Amniotic stem cell (primary cell): ENCODE measurements at places on chromosomes 6 and 20.

DNA sequence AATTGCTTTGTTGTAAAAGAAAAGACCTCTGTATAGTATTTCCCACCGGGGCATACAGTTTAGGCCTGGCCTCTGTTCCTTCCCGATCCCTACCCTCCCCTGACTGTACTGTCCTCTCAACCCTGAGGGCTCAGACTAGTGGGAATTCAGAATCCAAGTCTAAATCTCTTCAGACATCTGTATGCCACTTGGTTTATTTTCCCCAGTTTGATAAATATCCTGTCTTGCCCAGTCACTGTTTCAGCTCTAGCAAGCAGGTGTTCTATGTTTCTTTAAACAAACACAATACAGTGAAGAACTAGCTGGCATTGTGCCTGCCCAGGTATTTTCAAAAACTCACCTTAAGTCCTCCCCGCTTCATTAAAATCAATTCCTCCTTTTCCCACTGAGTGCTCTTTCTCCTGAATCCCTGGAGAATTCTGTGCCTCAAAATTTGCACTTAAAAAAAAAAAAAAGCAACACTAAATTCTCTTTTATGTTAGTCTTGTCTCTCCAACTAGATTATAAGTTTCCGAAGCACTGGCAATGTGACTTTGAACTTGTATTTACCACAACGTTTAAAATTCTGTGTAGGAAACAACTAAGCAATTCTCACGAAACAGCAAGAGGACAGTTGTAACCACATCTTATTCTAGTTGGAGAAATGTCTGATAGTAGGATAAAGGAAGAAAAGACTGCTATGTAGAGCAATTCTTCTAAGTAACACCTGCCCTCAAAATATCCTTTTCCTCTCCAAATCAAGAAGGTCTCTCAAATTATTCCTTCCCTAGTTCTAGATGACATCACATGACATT, 112.0 kb upstream of the CARMIL1 start:
- no peak for DNase-seq

GRCh38 chr20:10863337-10864060, 189.7 kb upstream of the JAG1 start:
- peak; percentile 24 for DNase-seq

DNA sequence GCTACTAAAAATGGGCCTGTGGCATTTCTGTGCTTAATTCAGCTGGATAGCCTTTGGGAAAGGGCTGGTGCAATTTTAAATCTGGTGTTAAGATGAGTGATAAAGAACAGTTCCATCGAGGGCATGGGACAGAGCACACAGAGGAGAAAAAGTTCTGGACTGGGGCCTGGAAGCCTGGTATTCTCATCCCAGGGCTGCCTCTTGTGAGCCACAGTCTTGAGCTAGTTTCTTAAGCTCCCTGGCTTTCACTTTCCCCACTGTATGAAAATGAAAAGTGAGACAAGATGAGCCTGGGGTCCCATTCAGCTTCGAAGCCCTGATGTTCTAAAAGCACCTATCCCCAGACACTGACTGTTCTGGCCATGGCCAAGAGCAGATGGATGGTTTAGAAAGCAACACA, 14.3 kb upstream of the LAMA4 start:
- DNase-seq = no peak

GRCh38 chr6:64782877-64783276, 924.1 kb downstream of the EYS start:
- no peak for DNase-seq

- no peak for DNase-seq
These were observed 11.2 kb downstream of the PCIF1 start for GRCh38 chr20:45945678-45946148.

- no peak for DNase-seq
These were observed 137.2 kb downstream of the EDN3 start for GRCh38 chr20:59437601-59438031.

- DNase-seq = no peak
These were observed 425.3 kb upstream of the NOX3 start for GRCh38 chr6:155880900-155881299.

GRCh38 chr20:63842258-63842657, 11.2 kb upstream of the ZBTB46 start:
- no peak for DNase-seq

DNA sequence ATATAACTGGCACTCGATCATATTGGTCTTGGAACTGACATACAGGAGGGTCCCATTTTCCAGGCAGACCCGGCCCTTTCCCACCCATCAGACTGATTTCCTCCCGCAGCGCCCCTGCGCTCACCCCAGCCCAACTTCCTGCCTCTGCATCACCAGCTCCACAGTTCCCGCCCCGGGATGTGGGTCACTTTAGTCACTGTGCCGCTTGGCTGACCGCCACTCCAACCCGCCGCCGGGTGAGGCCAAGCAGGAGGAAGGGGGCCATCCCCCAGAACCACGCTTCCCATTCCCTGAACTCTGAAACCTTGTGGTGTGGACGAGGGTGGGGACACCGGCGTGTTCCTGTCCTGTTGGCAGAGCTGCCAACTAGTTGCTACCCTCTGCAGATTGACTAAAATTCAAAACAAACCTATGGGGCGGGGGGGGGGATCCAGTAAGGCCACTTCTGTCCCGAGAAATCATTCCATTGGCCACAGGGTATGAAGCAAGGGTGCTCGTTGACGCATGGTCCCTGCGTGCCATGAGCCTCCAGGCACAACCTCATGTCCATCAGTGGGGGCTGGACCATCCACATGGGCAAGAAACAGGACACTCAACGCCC, 12.3 kb downstream of the TGM2 start:
- peak; percentile 55 for DNase-seq

GRCh38 chr6:48667797-48668196, 556.8 kb upstream of the PTCHD4 start:
- no peak for DNase-seq

DNA sequence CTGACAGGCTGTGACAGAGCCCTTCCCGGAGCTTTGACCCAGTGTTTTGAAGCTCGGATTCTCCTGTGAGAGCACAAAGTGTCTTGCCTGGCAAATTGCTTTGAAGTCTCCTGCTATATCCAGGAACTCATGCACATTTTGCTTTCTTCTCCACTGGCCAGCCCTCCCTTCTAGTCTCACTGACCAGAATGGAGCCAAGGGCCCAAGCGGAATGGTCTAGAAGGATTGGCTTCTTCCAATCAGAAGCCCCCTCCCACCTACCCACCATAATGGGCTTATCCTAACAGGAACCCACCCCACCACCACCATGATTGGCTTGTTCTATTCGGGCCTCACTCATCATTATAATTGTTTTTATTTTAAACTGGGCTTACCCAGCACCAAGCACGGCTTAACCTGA, 130.1 kb downstream of the PXDC1 start:
- no peak for DNase-seq

GRCh38 chr6:117280922-117281321, 15.6 kb downstream of the VGLL2 start:
- DNase-seq = no peak

DNA sequence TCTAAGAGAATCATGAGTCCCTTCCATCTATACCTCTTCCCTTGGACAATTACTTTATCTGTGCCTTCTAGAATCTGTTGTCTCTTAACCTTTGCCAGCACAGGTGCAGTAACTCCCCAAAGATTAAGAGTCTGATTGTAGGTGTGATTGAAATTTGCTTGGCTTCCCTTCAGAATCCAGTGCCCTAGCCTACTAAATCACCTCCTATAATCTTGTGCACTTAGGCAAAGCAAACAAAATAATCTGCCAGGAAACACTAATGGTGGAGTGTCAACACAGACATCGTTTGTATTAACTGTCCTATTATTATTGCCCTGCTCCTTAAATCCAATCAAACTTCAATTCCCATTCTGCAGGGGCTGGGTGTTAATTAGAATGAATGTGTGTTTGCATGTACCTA, 28.0 kb downstream of the ID4 start:
- no peak for DNase-seq

GRCh38 chr6:63928613-63929012, 293.0 kb downstream of the PHF3 start:
- no peak for DNase-seq

GRCh38 chr6:137043710-137044365, 927 bp downstream of the IL20RA start:
- DNase-seq = peak; percentile 1

DNA sequence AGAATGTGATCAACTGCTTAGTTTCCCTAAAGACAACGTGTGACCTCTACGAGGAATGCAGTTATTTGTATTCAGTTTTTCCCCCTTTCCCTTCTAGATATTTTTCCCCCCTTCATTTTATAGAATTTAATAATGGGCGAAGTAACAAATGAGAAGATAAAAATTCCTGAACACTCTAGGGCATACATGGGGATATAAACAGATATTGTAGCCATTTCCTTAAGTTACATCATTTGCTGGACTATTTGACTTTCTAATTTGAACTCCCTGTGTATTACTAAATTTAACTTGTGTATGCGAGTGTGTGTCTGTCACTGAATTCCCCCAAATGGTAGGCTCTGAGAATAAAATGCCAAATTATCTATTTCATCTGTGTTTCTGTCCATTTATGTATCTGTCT, 99.0 kb upstream of the ZFP64 start:
- no peak for DNase-seq

GRCh38 chr6:120496661-120497060, 837.6 kb downstream of the TBC1D32 start:
- no peak for DNase-seq

GRCh38 chr20:51902933-51903332, 100.6 kb upstream of the SALL4 start:
- no peak for DNase-seq

DNA sequence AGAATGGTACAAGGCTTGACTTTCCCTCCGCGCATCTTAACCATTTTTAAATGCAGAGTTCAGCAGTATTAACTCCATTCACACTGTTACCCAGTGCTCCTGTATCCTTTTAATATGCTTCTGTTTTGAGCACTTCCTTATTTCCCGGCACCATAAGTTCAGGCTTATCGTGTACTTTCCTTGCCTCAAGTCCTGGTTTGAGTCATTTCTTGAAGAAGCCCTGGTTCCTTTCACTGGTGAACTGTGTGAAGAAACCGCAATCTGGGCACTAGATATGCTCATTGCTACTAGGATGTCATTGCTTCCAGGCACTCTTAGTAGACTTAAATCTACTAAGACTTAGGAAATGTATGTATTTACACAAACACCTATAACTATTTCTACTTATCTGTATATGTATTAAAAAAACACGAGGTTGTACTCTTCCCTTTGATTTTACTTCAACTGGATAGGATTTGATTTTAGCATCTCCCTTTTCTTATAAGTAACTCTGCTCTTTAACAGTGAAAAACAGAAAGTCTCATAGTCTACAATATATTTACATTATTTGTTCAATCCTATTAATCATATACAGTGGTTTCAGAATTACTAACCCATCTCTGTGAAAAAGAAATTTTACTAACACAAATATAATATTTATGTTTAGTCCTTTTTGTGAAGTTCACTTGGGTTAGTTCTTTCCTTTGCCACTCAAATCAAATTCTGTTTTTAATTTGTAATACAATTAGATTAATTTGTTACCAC, 135.5 kb downstream of the CDKAL1 start:
- DNase-seq = no peak

GRCh38 chr6:151139524-151139923, 100.2 kb upstream of the AKAP12 start:
- DNase-seq = no peak

DNA sequence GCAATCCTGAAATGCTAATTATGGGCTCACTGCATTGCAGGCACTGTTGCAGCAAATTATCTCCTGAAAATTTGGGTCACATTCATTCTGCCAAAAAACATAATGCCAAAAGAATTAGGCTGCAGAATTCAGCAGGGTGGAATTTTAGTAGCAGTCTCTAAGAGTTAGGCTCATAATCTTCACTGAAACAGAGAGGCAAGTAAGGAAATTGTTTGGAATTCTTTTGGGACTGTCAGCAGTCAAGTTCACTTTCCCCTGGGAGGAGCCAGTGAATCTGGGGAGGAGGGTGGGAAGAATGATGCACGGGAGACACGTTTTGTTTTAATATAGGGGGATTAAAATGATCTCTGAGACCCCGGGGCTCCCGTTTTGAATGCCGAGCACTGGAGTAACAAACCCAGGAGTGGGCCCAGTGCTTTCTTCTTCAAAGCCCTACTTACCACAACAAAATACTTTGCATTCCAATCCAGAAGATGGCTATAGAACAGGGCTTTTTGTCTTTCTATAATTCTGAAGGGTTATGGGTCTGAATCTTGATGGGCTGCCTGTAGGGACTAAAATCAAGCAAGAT, 44.7 kb downstream of the SOBP start:
- DNase-seq = no peak

GRCh38 chr6:21278375-21278745, 315.2 kb upstream of the SOX4 start:
- DNase-seq = no peak

DNA sequence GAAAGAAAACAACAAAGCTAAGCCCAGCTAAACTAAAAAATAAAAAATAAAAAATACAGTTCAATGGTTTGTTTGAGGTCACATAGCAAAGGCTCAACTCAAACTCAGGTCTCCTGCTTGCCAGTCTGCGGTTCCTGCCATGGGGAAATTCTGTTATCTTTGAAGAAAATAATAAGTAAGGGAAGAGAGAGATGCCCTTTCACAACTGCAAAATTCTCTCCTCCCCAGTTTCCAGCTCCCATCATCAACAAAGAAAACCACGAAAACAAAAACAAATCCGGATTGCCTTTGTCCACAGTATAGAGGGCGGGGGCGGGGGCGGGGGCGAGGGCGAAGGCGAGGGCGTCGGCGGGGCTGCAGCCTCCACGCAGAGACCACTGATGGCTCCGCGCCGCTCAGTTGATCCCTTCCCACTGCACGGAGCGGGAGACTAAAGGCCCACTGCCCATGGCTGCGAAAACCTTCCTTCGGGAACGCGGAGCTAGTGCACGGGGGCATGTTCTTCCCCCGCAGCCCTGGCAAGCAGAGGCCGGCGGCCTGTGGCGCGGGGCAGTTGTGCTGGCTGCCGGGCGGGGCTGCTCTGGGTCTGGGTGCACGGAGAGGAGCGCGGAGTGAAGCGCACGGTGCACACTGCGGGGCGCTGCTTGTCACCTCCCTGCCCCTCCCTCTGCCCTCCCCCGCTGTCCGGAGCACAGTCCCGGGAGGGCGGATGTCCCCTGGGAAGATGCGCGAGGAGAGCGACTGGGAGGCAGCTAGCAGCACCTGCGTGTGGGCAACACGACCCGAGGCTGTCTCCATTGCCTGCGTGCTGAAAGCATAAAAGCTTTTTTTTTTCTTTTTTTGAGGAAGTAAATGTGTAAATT, 54.1 kb upstream of the TPD52L1 start:
- DNase-seq = no peak

- no peak for DNase-seq
These were observed 3.9 kb downstream of the GTF2H5 start for GRCh38 chr6:158172001-158172400.

DNA sequence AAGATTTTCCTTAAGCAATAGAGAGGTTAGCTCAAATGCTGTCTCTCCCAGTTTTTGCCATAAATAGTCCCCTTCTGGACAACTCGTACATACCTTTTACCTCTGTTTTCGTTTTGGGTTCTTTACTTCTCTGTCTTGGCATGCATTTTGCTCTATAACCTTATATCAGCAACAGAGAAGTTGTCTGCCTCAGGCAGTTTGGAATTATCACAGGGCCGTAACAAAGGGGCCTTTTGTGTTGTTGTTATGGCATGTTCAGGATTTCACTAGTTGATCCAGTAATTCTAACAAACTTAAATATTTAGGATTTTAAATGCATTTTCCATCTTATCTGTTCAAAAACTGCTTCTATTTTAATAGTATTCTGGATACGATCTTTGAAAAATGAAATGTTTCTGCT, 259.8 kb downstream of the CD109 start:
- no peak for DNase-seq

- DNase-seq = no peak
These were observed 263.4 kb upstream of the MAN1A1 start for GRCh38 chr6:119612911-119613381.

- DNase-seq = no peak
These were observed 165.1 kb downstream of the TINAG start for GRCh38 chr6:54473328-54473727.
